Inflammatory macrophage treated with lipopolysaccharide for 4 hours (primary cell): ENCODE measurements at places on chromosomes 4 and X.

DNA sequence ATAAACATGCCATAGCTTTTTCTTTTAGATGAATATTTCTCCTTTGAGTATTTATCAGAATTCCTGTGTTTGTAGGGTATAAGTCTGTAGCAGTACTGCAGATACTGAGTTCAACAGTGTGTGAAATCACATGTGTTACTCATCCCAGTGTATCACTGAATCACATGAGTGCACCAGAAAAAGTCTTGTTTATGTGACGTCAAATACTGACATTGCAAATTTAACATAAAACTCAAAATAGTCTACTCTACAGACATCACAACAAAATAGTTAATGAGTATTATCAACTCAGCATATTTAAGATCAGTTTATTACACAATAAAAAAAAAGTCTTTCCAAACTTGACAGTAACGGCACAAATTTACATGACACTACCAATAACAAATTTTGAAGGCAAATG lies 221.3 kb downstream of the DCTD start:
- no peak for DNase-seq

DNA sequence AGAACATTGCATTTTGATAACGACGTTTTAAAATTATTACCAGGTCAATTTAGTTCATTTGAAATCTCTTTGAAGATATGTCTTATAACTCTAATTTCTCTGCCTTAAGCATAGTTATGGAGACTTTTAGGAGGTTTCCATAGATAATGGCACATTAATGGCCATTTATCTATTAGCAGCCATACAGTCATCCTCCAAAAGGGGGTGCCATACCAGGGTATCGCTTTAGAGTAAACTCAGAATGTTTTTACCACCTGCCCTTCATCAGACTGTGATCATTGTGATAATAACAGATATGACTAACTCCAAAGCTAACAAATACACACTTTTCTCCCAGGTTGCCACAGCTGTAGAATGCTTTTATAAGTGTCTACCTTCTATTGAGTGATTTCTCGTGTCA lies 461.5 kb downstream of the FSTL5 start:
- DNase-seq = no peak

- no peak for DNase-seq
Measured at GRCh38 chr4:76311896-76312331, 5.4 kb downstream of the STBD1 start.

- DNase-seq = no peak
Measured at GRCh38 chr4:73075832-73076231, 6.3 kb upstream of the COX18 start.
